Uterus (tissue), 4 donors: ENCODE measurements at places on chromosomes 4 and X. TPM values are rescaled to one million over a fixed set of nuclear protein-coding genes. Genes with fewer than 3 reads are reported as not detected.

DNA sequence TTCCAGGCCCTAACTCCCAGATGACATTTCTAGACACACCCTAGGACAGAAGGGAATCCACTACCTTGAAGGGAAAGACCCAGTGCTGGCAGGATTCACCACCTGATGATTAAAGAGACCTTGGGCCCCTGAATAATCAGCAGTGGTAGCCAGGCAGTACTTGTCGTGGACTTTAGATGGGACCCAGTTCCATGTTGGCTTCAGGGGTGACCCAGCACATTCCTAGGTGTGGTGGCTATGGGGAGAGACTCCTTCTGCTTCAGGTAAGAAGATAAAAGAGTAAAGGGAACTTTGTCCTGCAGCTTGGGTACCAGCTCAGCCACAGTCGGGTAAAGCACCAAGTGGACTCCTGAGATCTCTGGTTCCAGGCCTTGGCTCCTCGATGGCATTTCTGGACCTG lies 131.8 kb upstream of the S100G start:
- DNase-seq = no peak

- DNase-seq = no peak
Observed at GRCh38 chr4:100360211-100360610, 157.6 kb downstream of the EMCN start.

GRCh38 chr4:145404761-145405160 lies 76.9 kb upstream of the SMAD1 start:
- DNase-seq = no peak

- DNase-seq = no peak
Observed at GRCh38 chr4:74015126-74015780, 16.8 kb upstream of the CXCL5 start.

DNA sequence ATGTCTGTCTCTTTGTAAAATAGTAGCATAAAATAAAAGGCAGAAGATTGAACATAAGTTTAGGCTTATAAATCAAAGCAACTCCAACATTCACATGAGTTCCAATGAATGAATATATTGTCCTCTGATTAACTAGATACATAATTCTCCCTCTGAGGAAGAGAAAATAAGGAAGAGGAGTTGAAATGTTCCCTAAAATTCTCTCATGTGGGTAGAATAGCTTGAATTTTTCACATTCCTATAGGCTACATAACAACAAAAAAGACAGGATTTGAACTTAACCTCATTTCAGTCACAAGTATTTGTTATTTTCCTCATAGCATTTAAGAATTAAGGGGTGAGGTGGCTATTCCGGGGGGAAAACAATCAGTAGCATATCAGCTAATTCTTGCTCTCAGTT lies 462.4 kb upstream of the NDST4 start:
- DNase-seq = no peak

DNA sequence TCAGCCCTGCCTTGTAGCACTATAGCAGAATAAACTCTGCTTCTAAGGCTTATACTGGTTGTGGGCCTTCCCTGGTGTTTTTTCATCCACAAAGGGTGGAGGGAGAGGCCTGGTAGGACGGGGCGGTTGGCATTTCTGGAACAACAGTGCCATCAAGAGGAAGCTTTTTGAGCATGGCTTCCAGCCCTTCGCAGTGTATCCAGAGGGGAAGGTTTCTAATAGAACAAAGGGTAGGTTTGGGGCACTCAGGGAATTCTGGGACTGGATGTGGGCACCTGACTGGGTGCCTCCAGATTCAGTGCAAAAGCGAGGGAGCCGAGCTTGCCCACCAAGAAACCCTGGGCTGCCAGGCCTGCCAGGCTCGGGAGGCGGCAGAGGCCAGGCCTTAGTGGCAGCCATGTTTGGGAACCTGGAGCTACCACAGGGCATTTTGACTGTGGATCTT lies 229.6 kb upstream of the AGTR2 start:
- DNase-seq = peak; percentile 83

DNA sequence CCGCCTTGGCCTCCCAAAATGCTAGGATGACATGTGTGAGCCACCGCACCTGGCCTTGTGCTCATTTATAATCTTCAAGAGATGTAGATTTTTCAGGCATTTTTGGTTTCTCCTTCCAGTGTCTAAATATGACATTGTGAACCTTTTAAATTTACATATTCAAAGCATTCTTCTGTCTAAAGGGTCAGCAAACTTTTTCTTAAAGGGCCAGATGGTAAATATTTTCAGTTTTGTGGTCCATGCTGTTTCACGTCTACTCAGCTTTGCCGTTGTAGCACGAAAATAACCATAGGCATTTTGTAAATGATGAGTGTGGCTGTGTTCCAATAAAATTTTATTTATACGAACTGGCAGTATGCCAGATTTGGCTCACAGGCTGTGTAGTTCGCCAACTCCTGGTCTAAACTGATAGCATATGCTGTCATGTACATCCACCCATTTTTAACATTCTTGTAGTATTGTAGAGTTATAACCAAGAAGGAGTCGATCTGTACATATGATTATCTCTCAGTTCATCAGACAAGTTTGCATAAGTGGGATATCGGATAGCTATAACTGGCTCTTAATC lies 12.7 kb upstream of the GCNA start:
- DNase-seq = no peak

The RWDD4 gene
- 11.8 TPM for total RNA-seq

The RNF128 gene
- not detected for total RNA-seq

The PF4V1 gene
- total RNA-seq = not detected
